ENCODE measurements at places on chromosomes 7 and 10.

- DNase-seq, result no peak
These were observed 153.2 kb downstream of the CDH23 start for GRCh38 chr10:71549766-71550533.

DNA sequence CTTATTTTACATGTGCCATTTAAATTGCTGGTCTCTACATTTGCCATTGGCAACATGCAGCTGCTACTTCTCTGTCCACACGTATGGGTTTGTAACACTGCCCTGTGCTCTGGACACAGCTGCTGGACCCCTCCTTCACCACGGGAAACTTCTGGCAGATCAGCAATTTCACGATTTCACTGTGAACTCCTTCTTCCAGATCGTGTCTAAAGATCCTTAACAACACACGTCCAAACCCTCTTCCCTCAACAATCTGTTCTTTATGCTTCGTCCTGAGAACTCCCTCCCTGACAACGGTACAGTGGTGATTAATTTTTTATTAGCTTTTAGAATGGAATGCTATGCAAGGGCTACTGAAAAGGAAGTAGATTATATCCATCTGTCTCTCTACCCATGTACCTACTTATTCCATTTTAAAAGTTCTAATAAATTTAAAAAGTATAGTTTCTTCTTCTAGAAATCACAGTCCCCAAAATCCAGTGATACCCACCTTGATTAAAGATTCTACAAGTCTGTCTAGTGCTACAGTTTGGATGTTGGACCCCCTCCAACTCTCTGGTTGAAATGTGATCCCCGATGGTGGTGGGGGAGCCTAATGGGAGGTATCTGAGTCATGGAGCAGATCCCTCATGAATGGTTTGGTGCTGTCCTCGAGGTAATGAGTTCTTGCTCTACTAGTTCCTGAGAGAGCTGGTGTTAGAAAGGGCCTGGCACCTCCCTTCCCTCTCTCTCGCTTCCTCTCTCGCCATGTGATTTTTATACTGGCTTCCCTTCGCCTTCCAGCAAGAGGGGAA is 81.0 kb downstream of the KIAA1549 start:
- DNase-seq, result peak; percentile 42

DNA sequence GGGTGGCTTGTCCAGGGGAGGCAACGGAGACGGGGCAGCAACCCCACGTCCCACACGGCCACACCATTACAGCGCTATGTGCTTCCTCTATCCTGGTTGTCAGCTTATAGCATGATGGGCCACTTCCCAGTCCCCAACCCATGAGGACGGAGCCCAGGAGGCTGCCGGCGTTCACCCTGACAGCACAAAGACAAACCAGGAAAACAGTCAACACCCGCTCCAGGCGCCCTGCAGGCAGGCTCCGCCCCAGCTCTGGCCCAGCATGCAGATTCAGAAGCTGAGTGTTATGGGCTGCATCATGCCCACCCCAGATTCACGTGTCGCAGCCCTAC is 14.8 kb downstream of the WDR86 start:
- no peak for DNase-seq

GRCh38 chr10:103534621-103535498 is 41.4 kb downstream of the NEURL1 start:
- DNase-seq, result no peak

DNA sequence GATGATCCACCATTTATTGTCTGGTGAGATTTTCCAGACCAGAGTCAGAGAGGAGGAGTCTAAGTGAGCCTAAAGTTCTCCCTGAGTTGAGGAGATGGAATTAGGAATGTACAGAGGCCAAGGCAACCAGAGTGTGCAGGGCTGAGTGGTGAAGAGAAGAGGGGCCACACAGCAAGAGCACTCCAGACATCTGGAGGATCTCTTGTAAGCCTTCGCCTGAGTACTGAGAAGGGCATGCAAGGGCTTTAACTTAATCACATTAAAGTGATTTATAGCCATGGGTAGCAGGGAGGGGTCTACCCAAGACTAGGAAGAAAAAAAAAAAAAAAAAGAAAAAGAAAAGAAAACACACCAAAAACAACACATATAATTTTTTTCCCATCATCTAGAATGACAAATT is 1190.4 kb downstream of the GATA3 start:
- DNase-seq, result no peak

- DNase-seq, result no peak
These were observed 610.1 kb downstream of the LRMDA start for GRCh38 chr10:76041551-76041950.

DNA sequence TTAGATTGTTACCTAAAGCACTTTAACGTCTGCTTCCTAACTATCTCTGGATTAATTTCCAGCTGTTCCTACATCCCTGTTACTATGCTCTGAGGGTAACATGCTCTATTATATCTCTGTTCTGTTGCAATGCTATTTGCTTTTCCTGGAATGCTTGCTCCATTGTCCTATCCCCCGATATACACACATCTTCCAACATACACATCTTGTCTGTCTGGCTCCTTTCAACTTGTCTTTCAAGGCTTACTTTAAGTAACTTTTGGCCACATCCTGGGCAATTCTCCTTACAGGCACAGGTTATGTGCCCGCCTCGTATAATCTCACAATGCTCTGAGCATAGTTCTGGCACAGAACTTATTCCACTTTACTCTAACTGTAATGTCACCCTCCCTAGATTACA is 96.2 kb downstream of the CDK6 start:
- DNase-seq, result no peak

GRCh38 chr10:3500408-3500856 is 284.6 kb downstream of the KLF6 start:
- no peak for DNase-seq

GRCh38 chr7:158407581-158408317 is 179.9 kb downstream of the PTPRN2 start:
- DNase-seq, result peak; percentile 4

DNA sequence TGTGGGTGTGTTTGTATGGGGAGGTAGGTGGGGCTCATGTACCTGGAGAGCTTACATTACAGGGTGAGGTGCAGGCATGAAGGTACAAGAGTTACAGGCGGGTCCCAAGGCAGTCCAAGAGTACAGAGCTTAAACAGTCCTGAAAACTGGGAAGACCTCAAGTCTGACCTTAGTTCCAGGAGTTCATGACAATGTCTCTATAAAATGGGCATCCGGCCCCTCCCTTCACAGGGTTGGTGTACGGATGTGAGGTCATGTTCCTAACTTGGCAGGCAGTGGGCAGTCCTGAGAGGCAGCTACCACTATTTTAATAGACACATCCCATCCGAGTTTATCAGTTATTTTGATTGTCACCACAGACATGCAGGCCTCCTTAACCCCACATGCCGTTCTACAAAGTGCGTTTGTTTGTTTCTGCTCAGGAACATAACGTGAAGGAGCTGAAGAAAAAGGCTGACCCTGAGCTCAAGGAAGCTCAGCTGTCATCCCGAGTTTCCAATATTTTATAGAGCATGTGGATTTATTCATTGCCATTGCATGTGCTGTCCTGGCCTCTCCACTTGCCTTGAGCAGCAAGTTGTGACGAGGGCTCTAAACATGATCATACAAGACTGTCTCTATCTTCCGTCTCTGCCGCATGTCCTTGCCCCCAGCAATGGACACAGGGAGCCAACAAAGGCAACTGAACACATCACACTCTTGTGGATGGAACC is 647.5 kb upstream of the IGFBP3 start:
- DNase-seq, result no peak

DNA sequence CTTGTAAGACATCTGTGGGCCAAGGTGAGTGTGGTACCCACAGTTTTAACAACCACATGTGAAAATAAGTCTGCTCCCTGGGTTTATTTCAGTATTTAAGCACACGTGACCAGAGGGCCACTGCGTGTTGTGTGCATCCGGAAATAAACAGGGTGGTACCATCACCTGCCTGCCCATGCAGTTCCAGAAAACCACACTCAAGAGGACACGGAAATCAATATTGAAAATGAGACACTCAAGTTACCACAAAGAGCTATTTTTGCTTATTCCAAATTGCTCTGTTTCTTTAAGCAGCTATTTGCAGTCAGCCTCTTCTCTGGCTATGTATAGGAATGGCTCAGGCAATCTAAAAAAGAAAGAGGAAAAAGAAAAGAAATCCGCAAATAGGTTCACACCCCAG is 71.8 kb upstream of the LOXL4 start:
- no peak for DNase-seq

DNA sequence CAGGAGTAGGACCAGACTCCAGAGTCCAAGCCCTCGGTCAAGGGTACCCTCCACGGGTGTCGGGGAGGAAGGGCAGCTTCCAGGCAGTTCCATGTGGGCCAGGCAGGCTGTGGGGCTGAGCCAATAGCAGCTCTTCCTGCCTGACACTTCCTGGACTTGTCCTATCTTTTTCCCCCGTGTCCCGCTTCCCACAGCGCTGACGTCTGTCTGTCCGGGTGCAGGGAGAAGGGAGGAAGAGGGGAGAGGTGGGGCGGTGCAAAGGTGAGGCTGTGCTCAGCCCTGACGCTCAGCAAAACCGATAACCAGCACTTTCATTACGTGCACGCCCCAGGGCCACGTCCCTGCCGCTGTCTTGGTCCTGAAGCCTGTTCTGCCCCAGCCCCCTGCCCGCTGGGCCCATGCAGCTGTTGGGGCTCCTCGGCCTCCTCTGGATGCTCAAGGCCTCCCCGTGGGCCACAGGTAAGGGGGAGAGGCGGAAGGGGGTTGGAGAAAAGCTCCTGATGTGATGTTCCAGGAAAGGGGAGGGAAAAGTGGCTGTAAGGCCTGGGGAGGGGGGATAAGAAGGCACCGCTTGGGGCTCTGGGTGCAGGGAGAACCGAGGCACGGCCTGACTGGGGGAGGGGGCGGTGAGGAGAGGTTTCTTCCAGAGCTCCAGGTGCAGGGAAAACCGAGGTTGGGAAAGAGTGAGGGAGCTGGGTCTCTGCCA is at the start of gene MUC3A:
Gene MUC3A (plus strand): TSS at position 308 of the 706 bp plus-strand sequence. CDS start 91 bp downstream, at position 399.
- no peak for DNase-seq

- no peak for DNase-seq
These were observed 529.1 kb downstream of the PHTF2 start for GRCh38 chr7:78327718-78328117.

DNA sequence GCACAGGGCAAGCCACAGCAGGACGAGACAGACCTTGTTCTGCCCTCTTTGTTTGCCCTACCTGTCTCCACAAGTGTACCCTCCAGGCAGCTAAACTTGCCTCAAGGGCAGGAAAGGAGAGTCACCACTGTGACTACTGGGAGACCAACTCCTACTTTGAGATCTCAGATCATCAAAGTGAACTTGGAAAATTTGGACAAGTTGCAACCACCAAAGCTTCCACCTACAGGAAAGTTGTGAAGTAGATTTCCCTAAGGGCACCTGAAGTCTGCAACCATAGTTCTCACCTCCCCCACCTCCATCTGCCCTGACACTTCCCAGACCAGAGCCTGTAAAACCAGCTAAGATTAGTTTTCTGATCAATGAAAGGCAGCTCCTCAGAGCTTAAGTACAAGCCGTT is 2.5 kb upstream of the WDR91 start:
- no peak for DNase-seq

GRCh38 chr10:76299501-76299900 is 868.1 kb downstream of the LRMDA start:
- DNase-seq, result no peak

- DNase-seq, result no peak
These were observed 742.3 kb upstream of the GALNT17 start for GRCh38 chr7:70389531-70390151.

GRCh38 chr10:6514844-6515780 is 65.0 kb downstream of the PRKCQ start:
- DNase-seq, result no peak

GRCh38 chr7:25026156-25026555 is 46.2 kb upstream of the OSBPL3 start:
- DNase-seq, result no peak

- no peak for DNase-seq
These were observed 9.7 kb downstream of the MDFIC start for GRCh38 chr7:114931656-114932011.

DNA sequence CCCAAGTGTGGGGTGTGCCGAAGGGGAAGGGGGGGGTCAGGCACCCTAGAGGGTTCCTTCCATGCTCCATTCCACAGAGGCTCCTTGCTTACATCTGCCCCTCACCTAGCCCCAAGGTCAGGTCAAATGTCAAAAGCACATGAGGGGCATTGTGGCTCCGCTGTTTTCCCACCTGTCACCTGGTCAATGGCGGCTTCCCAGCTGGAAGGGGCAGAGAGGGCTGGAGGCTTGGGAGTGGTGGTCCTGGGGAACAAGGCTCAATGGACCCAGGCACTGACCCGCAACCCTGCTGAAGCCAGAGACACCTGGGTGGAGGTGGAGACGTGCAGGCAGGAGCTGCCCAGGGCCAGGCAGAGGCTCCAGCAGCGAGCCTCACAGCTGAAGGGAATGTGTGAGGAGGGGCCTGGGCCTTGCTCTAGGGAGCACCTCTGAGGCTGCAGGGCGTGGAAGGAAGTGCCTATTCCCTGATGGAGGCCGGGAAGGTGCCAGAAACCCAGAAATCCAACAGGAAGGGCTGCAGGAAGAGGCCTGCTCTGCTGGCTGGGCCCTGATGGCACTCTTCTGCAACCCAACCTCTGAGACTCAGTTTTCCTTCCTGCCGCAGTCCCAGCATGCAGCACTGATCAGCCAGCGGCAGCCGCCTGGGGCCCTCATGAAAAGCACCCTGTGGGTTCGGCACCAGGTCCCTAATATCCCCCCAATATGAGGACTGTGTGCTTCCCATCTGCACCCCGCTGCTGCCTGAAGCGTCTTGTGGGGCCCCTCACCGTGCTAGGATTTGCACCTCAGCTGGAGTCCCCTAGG is 16.0 kb downstream of the RASGEF1A start:
- no peak for DNase-seq

DNA sequence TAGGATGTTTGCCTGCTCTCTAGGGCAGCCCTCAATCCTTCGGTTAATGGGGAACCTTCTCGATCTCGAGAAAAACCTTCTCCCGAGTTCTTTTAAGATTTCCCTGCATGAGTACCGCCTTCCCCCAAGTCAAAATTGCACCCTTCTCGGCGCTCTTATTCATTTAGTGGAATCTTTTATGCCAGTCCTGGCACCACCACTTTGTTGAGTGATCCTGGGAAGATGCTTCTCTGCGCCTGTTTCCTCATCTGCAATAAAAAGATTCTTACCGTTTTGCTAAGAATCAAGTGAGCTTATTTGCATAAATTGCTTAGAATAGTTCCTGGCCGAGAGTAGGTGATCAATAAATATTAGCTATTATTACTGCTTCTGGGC is 697 bp downstream of the ARPC1A start:
- no peak for DNase-seq

DNA sequence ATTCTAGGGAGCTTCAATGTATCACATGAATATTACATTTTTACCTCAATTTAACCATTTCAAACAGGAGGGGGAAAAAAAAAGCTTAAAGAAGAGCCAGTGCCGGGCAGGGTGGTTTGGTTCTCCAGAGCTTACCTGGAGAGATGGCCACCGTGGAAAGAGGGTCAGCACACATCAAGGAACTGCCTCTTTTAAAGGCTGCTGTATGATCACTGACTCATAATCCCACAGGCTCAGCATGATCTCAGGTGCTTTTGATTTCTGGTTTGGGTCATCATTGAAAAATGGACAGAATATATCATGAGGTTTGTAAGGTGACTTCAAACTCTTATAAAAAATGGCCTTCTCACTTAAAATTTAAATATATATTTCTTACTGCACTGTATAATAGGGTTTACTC is 67.5 kb upstream of the MDFIC start:
- no peak for DNase-seq

DNA sequence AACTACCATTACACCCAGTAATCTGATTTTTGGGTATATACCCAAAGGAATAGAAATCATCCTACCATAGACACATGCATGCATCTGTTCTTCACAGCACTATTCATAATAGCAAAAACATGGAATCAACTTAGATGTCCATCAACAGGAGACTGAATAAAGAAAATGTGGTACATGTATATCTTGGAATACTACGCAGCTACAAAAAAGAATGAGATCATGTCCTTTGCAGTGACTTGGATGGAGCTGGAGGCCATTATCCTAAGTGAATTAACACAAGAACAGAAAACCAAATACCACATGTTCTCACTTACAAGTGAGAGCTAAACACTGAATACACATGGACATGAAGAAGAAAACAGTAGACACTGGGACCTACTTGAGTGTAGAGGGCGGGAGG is 254.9 kb downstream of the CACNA2D1 start:
- DNase-seq, result no peak

Measured in ELR (cell line).